Nucleus accumbens (tissue), 56 donors: ENCODE measurements at places on chromosomes 2 and 18.

- no peak for DNase-seq
These were observed 65.8 kb downstream of the MEMO1 start for GRCh38 chr2:31944828-31945571.

DNA sequence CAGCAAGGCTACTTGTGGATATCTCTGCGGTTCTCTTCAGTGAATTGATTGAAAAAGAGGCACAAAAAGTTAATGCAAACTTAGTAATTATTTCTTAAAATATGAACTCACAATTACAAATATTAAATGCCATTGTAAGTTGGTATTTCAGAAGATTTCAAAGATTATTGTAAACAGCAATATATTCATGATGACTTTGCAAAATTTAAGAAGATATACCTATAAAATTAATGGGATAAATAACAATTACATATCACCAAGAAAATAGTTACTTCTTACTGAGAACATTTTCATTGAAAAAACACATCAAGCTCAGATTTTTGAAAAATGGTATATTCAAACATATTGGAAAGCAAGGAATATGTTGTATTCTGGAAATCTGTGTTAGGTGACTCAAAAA, 482.0 kb upstream of the LRRTM1 start:
- no peak for DNase-seq

DNA sequence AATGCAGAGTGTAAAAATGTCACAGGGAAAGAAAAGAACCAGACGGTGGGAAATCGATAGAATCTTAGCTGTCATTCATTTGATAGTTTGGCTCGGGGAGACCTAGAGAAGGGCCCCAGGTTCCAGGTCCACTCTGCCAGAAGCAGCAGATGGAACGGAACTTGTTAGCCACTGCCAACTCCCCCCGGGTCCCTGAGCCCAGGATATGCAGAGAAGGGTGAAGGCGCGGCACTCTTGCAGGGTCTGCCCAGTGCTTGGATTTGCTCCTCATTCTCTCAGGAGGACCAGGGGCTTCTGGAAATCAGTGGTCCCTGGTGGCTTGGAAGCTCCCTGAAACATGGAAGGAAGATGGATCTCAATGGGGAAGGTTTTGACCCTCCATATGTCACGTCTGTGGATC, 11.6 kb upstream of the XDH start:
- DNase-seq = no peak

GRCh38 chr2:211837706-211838105, 700.9 kb downstream of the ERBB4 start:
- no peak for DNase-seq

- no peak for DNase-seq
These were observed 3.6 kb downstream of the CRYGB start for GRCh38 chr2:208142240-208142924.

DNA sequence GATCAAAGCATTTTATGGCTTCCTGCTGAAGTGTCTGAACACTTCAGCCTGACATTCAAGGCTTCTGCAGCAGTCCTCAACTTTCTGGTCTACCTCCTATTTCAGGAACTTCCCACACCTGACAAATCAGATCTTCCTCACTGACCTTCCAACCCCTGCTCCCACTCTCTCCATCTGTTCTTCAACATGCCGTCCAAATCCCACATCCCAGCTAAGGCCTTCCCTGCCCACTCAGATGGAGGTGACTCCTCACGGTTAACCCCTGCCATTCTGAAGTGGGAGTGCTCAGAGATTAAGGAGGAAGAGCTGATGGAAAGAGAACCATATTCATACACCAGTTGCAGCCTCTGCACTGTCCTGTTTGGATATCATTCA, 104.8 kb downstream of the POLR1A start:
- no peak for DNase-seq
